HT1080 (cell line): ENCODE measurements at places on chromosomes 6 and 20.

DNA sequence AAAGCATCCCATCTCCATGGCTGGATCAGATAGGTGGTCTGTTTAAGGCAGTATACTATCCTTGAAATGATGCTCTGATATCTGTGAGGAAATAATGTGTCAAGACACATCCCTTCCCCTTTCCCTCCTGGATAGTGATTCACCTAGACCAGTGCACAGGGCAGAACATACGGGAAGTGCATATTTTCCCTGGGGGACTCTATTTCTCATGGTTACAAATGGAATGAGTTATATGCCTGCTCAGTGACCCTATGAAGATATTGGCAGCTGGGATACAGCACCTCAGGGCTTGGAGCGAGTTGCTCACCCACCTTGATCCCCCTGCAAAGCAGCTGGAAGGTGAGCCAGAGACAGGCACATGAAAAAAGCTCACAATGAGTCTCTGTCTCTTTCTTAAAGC, 67.5 kb upstream of the PRL start:
- no peak for DNase-seq

GRCh38 chr6:38310061-38310460, 329.7 kb downstream of the BTBD9 start:
- DNase-seq: no peak

DNA sequence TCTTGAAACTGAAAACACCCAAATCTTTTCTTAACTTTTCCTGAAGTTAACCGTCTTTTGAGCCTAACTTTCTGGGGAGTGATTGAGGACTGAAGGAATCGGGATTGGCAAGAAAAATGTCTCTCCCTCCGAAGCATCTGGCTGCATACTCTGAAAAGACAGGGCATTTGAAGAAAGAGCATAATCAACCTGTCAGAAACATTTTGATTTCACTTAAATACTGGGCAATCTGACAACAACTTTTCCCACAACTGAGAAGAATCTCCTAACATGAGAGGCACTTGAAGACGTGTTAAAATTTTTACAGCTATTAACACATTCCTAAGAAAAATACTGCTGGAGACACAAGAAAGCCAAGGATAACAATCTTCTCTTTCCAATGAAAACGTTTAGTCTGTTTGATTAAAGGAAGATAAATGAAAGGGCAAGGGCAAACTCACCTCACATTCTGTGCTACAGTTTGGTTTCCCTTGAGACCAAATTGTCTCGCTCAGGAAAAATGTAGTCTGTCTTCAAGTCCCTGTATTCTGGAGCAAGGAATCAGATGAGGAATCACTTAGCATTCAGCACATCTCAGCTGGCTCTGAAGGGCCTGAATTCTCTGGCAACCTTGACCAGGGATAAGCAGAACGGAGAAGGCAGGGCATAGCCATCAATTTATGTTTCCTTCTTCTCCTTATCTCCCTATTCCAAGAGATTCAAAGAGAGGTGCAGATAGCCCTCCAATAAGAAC, 76.1 kb downstream of the TBX18 start:
- no peak for DNase-seq

DNA sequence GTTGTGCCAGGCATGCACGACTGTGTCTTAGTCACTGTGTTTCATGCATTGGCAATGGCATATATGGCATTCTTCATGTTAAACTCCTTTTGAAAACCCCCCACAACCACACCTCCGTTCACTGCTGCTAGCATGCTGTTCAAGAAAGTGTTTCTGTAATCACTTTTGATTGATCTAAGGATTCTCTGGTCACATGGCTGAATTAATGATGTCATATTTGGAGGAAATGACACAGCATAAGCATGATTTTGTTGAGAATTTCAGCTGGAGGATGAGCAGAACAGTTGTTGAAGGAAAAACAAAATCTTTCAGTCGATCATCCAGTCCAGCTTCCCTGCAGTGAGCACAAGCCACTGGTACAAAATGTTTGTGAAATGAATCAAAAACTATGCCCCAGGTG, 203.5 kb upstream of the ECI2 start:
- DNase-seq: no peak

DNA sequence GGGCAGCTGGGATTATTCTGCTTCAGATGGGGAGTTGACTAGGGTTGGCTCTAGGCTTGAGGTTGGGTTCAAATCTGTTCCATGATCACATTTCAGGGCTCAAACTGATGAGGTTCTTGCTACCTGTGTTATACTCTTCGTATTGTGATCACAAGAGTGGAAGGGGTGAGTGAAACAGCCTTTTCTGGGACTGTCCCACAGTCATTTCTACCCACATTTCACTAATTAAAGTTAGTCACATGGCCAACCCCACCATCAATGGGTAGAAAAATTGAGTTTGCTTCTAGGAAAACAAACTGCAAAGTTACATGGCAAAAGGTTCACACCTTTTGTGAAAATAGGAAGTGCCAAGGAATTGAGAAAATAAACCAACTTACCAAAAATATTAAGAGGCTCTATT, 33.5 kb upstream of the BMP2 start:
- DNase-seq: no peak

DNA sequence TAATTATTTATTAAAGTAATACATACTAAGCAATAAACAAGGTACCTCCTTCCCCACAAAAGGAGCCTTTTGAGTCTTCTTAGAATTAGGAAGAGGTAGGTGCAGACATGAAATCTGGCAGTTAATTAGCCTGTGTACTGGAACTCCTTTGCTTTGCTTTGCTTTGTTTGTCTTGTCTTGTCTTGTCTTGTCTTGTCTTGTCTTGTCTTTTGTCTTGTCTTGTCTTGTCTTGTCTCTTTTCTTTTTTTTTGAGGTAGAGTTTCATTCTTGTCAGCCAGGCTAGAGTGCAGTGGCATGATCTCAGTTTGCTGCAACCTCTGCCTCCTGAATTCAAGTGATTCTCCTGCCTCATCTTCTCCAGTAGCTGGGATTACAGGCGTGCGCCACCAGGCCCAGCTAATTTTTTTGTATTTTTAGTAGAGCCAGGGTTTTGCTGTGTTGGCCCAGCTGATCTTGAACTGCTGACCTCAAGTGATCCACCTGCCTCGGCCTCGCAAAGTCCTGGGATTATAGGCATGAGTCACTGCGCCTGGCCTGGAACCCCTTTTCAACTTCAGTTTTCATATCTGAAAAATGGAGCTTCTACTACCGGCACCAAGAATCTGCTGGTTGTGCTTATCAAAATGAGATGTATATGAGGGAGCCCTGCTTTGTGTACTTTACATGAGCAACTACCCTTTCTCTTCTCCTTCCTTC, 301.2 kb downstream of the CDKAL1 start:
- no peak for DNase-seq

DNA sequence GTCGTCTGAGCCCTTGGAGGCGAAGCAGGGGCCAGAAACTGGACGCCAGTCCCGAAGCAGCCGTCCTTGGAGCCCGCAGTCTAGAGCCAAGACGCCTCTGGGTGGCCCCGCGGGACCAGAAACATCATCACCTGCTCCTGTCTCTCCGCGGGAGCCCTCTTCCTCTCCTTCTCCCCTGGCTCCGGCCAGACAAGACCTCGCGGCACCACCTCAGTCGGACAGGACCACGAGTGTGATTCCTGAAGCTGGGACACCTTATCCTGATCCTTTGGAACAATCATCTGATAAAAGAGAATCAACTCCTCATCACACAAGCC, 416 bp downstream of the RSPH4A start:
- no peak for DNase-seq

DNA sequence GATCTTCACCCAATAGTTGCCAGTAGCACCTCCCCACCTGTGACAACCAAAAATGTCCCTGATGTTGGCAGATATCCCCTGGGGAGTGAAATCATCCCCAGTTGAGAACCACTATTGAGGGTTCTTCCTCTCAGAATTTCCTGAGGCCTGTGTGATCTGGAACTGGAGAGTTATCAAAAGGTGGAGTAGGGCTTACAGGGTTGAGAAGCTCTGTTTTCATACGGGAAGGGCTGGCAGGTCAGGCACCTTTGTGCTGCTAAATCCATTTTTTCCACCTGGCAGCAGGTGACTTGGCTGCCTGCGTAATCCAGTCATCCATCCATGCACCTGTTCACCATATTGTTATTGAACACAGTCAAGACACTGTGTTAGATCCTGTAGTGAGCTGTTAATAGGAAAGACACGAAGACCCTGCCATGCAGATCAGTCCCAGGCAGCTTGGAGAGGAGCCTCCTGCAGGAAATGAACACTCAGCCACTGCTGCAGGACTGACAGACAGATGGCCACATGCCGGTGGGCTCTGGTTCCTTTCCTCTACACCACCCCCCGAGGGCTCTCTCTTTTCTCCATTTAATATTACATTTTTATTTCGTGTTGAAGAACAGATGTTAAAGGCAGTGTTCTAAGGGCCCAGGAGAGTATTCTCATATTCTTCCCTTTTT, 5.4 kb downstream of the DUSP22 start:
- no peak for DNase-seq

- DNase-seq: no peak
Observed at GRCh38 chr6:41964201-41964887, 22.7 kb upstream of the CCND3 start.

- no peak for DNase-seq
Observed at GRCh38 chr6:16901782-16902181, 140.5 kb upstream of the ATXN1 start.

- DNase-seq: no peak
Observed at GRCh38 chr20:44771172-44771535, 25.5 kb downstream of the KCNK15 start.

GRCh38 chr20:16388731-16389130, 184.5 kb downstream of the KIF16B start:
- no peak for DNase-seq

DNA sequence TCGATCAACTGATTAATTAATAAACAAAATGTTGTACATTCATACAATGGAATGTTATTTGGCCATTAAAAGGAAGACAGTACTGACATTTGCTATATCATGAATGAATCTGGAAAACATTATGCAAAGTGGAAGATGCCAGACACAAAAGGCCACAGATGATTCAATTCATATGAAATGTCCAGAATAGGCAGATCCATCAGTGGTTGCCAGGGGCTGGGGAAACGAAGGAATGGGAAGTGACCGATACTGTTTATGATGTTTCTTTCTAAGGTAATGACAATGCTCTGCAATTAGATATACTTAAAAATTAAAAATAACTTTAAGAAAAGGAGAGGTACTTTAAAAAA, 37.2 kb downstream of the ELOVL5 start:
- DNase-seq: no peak

DNA sequence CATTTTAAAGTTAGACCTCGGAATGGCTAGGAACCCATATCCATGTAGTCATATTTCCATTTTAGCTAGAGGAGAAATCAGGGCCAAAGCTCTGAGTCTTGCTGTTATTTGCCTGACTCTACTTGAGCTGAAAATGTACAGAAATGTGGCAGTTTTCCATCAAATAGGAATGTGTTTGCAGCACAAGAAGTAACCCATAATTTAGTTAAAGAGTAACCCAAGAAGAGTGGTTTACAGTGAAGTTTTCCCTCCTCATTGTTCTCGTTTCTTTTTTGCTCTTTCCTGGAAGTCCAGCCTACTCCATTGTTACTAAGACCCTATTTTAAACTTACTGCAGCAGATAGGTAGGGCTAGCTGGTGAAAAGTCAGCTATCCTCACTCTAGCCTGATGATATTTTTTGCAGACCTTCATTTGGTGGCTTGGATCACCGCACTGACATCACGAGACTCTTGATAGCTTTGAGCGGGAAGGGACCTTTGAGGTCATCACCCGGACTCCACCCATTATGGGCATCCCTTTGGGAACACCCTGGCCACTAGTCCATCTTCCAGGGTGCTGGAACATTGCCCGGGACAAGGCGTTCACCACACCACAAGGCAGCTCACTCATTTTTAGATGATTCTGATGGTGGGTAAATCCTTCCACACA, 28.0 kb upstream of the ADGRF5 start:
- no peak for DNase-seq

- DNase-seq: peak; percentile 3
Observed at GRCh38 chr6:77123527-77123926, 339.8 kb downstream of the HTR1B start.

- no peak for DNase-seq
Observed at GRCh38 chr6:3137057-3137777, 18.7 kb downstream of the BPHL start.

DNA sequence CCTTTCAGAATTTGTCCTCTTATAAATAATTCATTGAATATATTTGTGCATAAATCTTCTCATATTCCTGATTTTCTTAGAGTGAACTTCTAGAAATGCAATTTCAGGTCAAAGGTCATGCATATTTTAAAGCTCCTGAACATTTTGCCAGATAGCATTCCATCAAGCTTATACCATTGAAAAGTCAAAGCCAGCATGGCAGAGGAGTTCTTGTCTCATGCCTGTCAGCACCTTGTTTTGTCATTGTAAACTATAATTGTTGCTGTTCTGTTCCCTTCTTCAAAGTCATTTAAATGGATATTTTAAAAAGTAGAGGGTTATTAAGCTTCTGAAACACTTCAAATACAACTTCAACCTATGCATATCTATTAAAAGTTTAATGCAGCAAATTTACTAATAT, 170.6 kb downstream of the EYA4 start:
- no peak for DNase-seq

GRCh38 chr6:163147994-163148393, 266.5 kb upstream of the QKI start:
- no peak for DNase-seq

DNA sequence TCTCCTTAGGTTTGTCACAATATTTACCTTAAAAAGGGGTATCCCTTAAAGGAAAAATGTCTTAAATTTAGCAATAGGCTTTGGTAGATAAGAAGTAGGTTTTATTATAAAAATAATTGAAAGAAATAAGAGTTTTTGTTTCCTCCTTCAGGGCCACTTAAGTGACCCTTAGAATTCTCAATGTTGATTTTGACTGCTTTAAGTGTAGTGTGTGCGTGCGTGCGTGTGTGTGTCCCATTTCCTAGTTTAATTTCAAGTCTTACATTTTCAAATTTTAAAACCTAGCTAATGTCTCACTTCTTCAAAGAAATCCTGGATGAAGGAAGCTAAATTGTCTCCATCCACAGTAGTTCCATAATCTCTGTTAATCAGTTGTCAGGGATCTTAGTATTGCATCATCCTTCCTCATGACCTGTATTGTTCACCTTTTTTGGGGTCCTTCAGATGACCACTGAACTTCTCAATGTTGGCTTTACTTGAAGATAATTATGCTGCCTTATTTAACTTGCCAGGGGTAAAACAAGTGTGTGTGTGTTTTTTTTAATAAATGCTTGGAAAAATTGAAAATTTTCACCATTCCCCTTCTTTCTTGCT, 50.7 kb upstream of the TFB1M start:
- DNase-seq: no peak

DNA sequence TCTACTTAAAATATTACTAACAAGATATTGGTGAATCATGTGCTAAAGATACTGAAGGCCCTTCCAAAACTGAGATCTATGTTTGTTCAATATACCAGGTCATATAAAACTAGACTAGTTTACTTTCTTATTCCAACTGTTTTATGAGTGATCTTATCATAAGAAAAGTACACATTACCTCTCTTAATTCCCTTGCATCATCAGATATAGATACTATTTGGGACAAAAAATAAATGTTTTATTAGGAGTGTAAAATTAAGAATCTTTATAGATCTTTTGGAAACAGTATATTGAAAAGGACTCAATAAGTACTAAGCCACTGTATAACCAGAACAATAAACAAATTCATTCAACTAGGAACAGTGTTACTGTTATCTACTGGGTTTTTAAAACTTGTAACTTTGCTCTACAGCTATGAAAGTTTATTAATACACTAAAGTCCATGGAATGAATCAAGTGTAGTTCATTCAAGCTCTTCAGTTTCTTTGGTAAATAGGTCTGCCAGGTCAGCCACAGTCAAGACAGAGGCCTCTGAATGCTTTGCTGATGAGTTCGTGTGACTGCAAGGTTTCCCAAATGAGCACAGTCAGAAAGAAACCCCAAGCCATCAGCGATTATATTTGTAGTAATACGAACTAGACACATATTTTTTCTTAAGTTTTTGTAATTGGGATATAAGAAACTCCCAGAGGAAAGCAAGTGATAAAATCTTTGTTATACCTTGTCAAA, 71.8 kb upstream of the FBXO30 start:
- no peak for DNase-seq
